ENCODE measurements at places on chromosomes 6 and 20. TPM values are rescaled to one million over a fixed set of nuclear protein-coding genes. Genes with fewer than 3 reads are reported as not detected.

GMPR gene
- 1.4 TPM for total RNA-seq

- H3K36me3 ChIP-seq = no peaks in the 10 kb centered on the region
- DNase-seq = no peak
- no peaks in the 10 kb centered on the region for H3K4me1 ChIP-seq
- no peak overlapping the region for H3K27ac ChIP-seq
- no peaks in the 10 kb centered on the region for H3K27me3 ChIP-seq
Observed at GRCh38 chr6:83827050-83827449, 26.1 kb upstream of the RIPPLY2 start.

- H3K36me3 ChIP-seq = no peaks in the 10 kb centered on the region
- no peak overlapping the region for H3K4me3 ChIP-seq
- DNase-seq = no peak
- H3K27ac ChIP-seq = no peak overlapping the region
- no peaks in the 10 kb centered on the region for H3K4me1 ChIP-seq
- H3K27me3 ChIP-seq = no peaks in the 10 kb centered on the region
Observed at GRCh38 chr6:46002264-46002663, 13.4 kb downstream of the CLIC5 start.

DNA sequence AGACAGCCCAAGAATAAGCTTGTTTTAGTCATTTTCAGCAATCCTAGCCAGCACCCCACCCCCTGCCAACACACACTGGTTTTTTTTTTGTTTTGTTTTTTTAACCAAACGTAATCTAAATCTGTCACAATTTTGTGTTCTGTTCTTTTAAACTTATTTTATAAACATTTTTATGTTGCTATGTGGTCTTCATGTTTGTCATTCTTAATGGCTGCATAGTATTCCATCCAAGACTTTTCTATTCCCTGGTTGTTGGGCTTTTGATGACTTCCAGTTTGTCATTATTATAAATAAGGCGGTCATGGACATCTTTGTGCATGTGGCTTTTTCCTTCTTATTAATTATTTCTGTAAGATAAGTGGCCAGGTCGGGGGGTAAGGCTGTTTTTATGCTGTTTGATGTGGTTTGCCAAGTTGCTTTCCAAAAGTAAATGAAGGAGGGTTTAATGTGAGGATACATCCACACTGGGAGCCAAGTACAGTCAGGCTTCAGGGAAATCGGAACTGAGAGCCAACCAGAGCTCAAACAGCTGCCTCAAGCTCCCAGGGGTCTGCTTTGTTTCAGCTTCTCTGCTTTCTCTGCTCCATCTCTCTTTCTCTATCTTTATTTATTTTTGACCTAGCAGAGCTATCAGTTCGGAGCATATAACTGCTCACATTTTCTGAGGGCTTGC is 125.8 kb downstream of the VEGFA start:
- no peaks in the 10 kb centered on the region for H3K36me3 ChIP-seq
- no peaks in the 10 kb centered on the region for H3K4me1 ChIP-seq
- no peaks in the 10 kb centered on the region for H3K27me3 ChIP-seq
- no peak overlapping the region for H3K4me3 ChIP-seq
- H3K27ac ChIP-seq = no peak overlapping the region
- no peak for DNase-seq

- no peak for DNase-seq
- peaks cover 22% of the 10 kb centered on the region for H3K36me3 ChIP-seq
- no peak overlapping the region for H3K27ac ChIP-seq
- H3K4me1 ChIP-seq = peaks cover 23% of the 10 kb centered on the region
Observed at GRCh38 chr20:63703471-63703975, 4.3 kb downstream of the ARFRP1 start.

DNA sequence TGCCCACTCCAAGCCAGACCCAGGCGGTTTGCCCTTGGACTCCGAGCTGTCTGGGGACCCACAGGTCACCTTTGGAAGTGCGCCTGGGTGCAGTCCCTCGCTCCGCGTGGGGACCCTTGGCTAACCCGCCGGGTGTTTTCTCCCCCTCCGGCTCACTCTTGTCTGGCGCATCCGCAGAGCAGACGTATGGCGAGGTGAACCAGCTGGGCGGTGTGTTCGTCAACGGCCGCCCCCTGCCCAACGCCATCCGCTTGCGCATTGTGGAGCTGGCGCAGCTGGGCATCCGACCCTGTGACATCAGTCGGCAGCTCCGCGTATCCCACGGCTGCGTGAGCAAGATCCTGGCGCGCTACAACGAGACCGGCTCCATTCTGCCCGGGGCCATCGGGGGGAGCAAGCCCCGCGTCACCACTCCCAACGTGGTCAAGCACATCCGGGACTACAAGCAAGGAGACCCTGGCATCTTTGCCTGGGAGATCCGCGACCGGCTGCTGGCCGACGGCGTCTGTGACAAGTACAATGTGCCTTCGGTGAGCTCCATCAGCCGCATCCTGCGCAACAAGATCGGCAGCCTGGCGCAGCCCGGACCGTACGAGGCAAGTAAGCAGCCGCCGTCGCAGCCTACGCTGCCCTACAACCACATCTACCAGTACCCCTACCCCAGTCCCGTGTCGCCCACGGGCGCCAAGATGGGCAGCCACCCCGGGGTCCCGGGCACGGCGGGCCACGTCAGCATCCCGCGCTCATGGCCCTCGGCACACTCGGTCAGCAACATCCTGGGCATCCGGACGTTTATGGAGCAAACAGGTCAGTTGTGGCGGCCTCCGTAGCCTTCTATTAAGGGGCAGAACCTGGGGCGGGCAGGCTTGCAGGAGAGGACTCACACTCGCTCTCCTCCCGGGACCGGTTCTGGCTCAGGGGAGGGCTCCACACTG is 1.1 kb downstream of the PAX1 start:
- H3K27me3 ChIP-seq = peaks cover 4% of the 10 kb centered on the region
- no peaks in the 10 kb centered on the region for H3K36me3 ChIP-seq
- DNase-seq = no peak
- no peak overlapping the region for H3K27ac ChIP-seq

DNA sequence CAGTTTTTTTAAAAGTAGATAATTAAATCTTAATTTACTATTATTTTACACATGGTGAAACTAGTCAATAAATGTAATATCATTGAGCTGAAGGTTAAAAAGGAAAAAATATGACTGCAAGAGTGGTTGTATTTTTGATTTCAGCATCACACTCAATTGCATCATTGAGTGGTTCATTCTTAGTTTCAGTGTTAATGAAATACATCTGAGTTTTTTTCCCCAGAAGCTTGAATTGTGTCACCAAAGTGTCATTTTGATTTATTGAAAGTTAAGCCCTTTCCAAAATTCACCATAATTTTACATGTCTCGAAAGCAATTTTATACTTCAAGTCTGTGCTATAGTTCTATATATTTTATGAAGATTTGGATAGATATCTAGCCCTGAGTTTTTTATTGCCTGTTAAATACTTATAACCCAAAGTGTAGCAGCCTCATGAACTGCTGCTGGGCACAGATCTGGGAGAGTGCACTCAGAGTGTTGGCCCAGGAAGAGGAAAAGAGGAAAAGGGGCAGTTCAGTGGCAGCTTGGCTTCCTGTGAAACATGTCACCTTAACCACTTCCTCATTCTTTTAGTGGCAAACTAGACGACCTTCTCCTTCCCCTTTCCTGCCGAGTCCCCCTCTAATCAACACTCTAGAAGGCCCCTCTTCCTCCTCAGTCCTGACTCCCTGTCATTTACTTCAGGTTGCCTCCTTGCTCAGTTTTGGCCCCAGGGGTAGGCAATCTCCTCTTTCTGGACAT is 140.7 kb downstream of the ESR1 start:
- peaks cover 9% of the 10 kb centered on the region for H3K4me1 ChIP-seq
- no peaks in the 10 kb centered on the region for H3K36me3 ChIP-seq
- no peak overlapping the region for H3K4me3 ChIP-seq
- DNase-seq = no peak
- H3K27ac ChIP-seq = no peak overlapping the region

- H3K4me1 ChIP-seq = no peaks in the 10 kb centered on the region
- no peak overlapping the region for H3K4me3 ChIP-seq
- H3K27ac ChIP-seq = no peak overlapping the region
- H3K36me3 ChIP-seq = no peaks in the 10 kb centered on the region
Observed at GRCh38 chr6:115220551-115221159, 840.0 kb downstream of the FRK start.

GRCh38 chr6:10415617-10416480 is 975 bp upstream of the TFAP2A start:
- no peaks in the 10 kb centered on the region for H3K36me3 ChIP-seq
- no peak overlapping the region for H3K4me3 ChIP-seq
- no peak overlapping the region for H3K27ac ChIP-seq
- no peak for DNase-seq

Measured in CD8-positive, alpha-beta memory T cell (primary cell).